ENCODE measurements at places on chromosomes 3 and 15. TPM values are rescaled to one million over a fixed set of nuclear protein-coding genes. Genes with fewer than 3 reads are reported as not detected.

The GOLGA6A gene
- polyA plus RNA-seq = not detected

The UTS2B gene
- 0.03 TPM for polyA plus RNA-seq

The RGMA gene
- 1.2 TPM for polyA plus RNA-seq

The RBP2 gene
- not detected for polyA plus RNA-seq

DNA sequence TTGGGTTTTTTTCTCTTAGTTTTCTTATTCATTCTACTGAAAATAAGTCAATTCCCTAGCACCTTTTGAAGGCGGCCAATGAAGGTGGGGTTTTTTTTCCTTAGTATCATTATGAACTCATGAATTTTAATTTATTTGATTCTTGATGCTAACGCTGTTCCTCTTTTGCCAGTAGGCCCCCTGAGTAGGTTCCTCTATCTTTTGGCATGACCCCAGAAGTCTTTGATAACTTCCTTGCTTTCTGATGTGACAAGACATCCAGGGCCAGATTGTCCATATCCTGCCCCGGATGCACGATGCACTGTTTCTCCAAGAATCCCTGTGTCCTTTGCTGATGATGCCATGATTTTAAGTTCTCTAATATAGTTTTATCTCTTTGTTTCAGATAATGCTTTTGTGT, 20.6 kb downstream of the LRRK1 start:
- no peak for DNase-seq

GRCh38 chr15:50556642-50557371, 10.3 kb upstream of the USP50 start:
- no peak for DNase-seq

DNA sequence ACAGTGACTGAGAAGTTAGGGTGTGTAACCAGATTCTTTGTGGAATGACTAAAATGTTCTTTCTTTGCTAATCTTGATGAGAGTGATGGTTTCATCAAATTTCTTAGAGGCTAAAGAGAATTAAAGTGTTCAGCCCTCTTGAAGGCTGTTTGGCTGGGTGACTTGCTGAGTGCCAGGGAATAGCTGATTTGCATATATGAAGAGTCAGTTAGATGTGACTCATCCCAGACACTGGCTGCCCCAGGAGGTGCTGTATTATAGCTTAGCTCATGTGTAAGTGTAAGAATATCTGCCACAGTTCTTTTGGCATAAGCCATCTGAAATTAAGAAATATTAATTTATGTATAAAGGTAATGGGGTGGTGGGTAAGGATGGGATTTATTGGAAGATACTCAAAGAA, 535.1 kb downstream of the NLGN1 start:
- DNase-seq = peak; percentile 59

GRCh38 chr15:42863572-42864239, 56.9 kb downstream of the TTBK2 start:
- no peak for DNase-seq

- DNase-seq = peak; percentile 77
Measured at GRCh38 chr3:175149675-175150074, 290.5 kb downstream of the NAALADL2 start.

DNA sequence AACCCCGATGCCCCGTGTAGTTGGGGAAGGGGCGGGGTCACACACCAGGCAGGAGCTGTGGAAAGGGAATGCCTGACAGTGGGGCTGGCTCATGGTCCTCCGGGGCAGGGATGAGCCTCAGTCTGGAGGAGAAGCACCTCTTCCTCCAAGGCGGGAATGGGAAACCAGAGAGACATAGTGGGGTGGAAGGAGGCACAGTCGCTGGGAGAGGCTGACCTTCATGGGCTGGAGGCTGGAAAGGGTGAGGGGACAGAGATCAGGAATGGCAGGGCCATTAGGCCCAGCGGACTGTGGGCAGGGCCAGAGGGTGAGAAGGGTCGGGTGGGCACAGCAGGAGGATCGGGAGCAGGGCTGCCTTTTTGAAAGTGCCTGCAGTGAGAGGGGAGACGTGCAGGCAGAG, 65.8 kb upstream of the LINGO1 start:
- no peak for DNase-seq

Data from foreskin keratinocyte (primary cell).